Ascending aorta (tissue), 2 donors: ENCODE measurements at places on chromosomes 2 and 18. TPM values are rescaled to one million over a fixed set of nuclear protein-coding genes. Genes with fewer than 3 reads are reported as not detected.

GRCh38 chr2:151422917-151423439 is 13.3 kb downstream of the RIF1 start:
- DNase-seq, result no peak
- no peaks in the 10 kb centered on the region for H3K27me3 ChIP-seq
- H3K36me3 ChIP-seq, result peaks cover 52% of the 10 kb centered on the region
- H3K4me3 ChIP-seq, result no peak overlapping the region
- no peak overlapping the region for H3K27ac ChIP-seq

GRCh38 chr2:127066942-127067341 is 40.0 kb downstream of the BIN1 start:
- peaks cover 16% of the 10 kb centered on the region for H3K4me1 ChIP-seq
- no peaks in the 10 kb centered on the region for H3K27me3 ChIP-seq
- peak; percentile 83 for DNase-seq
- no peak overlapping the region for H3K4me3 ChIP-seq
- peak overlapping the region; percentile 58 for H3K27ac ChIP-seq

DNA sequence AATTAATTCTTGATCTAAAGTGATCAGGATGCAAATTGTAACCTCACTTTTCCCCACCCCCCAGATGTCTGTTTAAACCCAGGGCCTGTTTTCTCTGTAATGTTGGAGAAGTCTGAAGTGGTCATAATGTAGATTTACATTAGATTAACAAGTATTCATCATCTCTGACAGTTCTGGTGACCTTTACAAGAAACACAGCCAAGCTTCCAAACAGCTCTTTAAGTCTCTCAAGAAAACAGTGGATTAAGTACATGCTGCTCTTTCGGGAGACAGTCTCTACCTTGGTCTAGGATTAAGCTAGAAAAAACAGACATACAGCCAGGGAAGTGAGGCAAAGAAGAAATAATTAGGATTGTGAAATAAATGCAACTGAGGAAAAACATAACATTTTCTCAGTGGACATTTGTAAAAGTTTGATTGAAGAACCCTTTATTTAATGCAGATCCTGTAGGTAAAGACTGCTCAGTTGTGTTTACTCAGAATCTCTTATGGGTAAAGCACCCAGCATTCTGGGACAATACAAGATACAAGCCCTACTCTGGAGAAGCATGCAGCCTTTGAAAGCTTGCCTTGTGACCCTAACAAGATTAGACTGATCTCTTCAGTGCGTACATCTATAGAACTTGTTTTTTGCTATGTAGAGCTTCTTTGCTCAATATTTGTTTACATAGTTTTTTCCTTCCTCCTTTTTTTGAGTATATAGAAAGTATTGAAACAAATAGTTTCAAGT is 203.9 kb downstream of the PHLPP1 start:
- no peak overlapping the region for H3K4me3 ChIP-seq
- no peaks in the 10 kb centered on the region for H3K27me3 ChIP-seq
- H3K27ac ChIP-seq, result no peak overlapping the region

- no peaks in the 10 kb centered on the region for H3K36me3 ChIP-seq
- H3K27me3 ChIP-seq, result no peaks in the 10 kb centered on the region
- DNase-seq, result no peak
- H3K4me3 ChIP-seq, result no peak overlapping the region
These were observed 11.7 kb downstream of the ARHGAP28 start for GRCh38 chr18:6741232-6741663.

DNA sequence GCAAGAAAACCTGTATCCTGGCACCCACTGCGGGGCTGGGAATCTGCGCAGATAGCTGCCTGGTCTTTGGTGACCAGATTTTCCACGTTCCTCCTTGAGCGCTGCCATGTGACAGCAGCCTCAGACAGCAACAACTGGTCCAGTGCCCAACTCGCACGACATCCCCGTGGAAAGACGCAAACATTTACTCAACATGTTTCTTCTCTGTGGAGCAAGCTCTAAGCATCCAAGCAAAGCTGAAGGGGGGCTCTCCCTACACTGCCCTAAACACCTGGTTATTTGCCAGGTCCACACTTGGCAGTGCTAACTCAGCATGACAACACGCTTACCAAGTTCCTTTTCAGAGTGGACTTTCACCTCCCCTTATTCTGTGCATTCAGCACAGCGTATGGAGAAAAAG is 11.3 kb downstream of the ZNF516 start:
- no peak for DNase-seq
- no peak overlapping the region for H3K4me3 ChIP-seq
- H3K36me3 ChIP-seq, result no peaks in the 10 kb centered on the region
- H3K27ac ChIP-seq, result no peak overlapping the region
- no peaks in the 10 kb centered on the region for H3K27me3 ChIP-seq

- H3K27ac ChIP-seq, result no peak overlapping the region
- no peaks in the 10 kb centered on the region for H3K4me1 ChIP-seq
- no peaks in the 10 kb centered on the region for H3K36me3 ChIP-seq
- no peak overlapping the region for H3K4me3 ChIP-seq
- H3K27me3 ChIP-seq, result no peaks in the 10 kb centered on the region
- no peak for DNase-seq
These were observed 186.8 kb downstream of the FIGN start for GRCh38 chr2:163548970-163549369.

- DNase-seq, result no peak
- H3K4me1 ChIP-seq, result no peaks in the 10 kb centered on the region
- H3K27me3 ChIP-seq, result no peaks in the 10 kb centered on the region
- no peak overlapping the region for H3K4me3 ChIP-seq
- H3K36me3 ChIP-seq, result peaks cover 37% of the 10 kb centered on the region
These were observed 35.1 kb downstream of the CYBRD1 start for GRCh38 chr2:171557363-171557762.

GRCh38 chr2:217664761-217665160 is 338.0 kb downstream of the TNS1 start:
- DNase-seq, result no peak
- H3K4me1 ChIP-seq, result peaks cover 74% of the 10 kb centered on the region
- no peak overlapping the region for H3K4me3 ChIP-seq
- H3K27ac ChIP-seq, result peak overlapping the region; percentile 78

- H3K27ac ChIP-seq, result no peak overlapping the region
- H3K27me3 ChIP-seq, result no peaks in the 10 kb centered on the region
- H3K4me3 ChIP-seq, result no peak overlapping the region
- H3K36me3 ChIP-seq, result no peaks in the 10 kb centered on the region
- no peak for DNase-seq
These were observed 256.2 kb downstream of the SATB2 start for GRCh38 chr2:199201539-199201938.

DNA sequence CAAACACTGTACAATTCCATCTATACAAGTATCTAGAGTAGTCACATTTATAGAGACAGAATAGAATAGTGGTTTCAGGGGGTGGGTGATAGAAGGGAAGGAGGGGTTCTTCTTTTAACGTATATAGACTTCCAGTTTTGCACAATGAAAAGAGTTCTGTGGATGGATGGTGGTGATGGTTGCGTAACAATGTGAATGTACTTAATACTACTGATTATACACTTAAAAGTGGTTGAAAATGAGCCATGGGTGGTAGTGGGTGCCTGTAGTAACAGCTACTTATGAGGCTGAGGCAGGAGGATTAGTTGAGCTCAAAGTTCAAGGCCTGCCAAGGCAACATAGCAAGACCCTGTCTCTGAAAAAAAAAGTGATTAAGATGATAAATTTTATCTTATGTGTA is 85.8 kb downstream of the SETBP1 start:
- H3K27me3 ChIP-seq, result no peaks in the 10 kb centered on the region
- H3K27ac ChIP-seq, result no peak overlapping the region
- H3K4me1 ChIP-seq, result peaks cover 6% of the 10 kb centered on the region
- no peaks in the 10 kb centered on the region for H3K36me3 ChIP-seq

GRCh38 chr2:173555833-173556232 is 201.2 kb downstream of the CDCA7 start:
- no peak overlapping the region for H3K4me3 ChIP-seq
- no peaks in the 10 kb centered on the region for H3K36me3 ChIP-seq
- H3K4me1 ChIP-seq, result no peaks in the 10 kb centered on the region

DNA sequence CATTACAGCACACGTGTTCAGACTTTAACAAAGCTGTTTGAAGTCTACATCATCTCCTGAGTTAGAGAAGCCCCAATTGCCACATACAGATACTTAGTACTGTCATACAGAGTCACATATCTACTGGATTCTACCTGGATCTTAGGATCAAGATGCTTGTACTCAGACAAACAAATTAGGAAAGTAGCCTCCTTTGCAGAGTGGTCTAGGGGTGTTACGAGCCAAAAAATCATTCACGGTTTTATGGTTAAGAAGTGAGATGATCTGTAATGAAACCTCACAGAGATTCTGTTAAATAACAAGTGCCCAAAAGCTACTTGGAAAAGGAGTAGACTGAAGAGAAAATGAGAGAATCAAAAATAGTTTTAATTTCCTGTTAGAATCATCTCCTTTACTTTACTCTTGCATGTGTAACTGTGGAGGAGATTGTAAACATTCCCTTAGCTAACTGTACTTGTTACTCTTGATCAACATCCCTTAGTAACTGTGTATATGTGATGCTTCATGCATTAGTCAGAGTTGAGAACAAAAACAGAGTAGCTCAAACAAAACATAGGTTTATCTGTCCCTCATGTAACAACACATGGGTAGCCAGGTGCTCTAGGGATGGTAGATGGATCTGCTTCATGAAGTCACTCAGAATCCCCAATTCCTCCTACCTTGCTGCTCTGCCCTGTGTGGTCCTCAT is 16.4 kb upstream of the IL1RL1 start:
- no peak overlapping the region for H3K27ac ChIP-seq
- no peak for DNase-seq
- no peaks in the 10 kb centered on the region for H3K36me3 ChIP-seq
- no peaks in the 10 kb centered on the region for H3K4me1 ChIP-seq

DNA sequence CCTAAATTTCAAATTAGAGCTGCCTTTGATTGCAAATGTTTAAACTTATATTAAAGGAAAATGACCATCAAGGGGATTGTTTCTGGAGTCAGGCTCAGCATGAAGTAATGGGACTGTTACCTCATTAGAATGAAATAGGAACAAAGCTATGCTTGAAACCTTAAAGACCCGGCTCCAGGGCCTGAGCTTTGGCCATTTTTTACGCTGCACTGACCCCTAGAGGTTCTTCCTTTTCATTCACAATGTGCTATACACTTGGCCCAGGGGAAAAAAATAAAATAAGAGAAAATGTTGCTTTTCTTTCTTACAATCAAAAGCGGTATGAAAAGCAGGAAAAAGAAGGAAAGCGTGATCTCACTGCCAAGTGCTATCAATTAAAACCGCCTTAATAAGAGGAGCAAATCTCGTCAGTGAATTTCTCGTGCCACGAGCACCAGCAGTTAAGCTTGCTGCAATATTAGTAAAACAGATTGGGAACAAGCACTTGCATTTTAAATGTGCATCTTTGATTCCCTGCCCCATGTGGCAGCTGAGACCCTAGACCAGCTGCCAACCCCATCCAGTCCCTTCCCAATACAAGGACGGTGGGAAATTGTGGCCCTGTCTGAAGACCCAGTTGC is 96.6 kb downstream of the MBD2 start:
- H3K27me3 ChIP-seq, result no peaks in the 10 kb centered on the region
- no peak for DNase-seq
- H3K36me3 ChIP-seq, result no peaks in the 10 kb centered on the region
- H3K4me3 ChIP-seq, result no peak overlapping the region

GRCh38 chr2:222024932-222025880 is 273.6 kb downstream of the PAX3 start:
- DNase-seq, result no peak
- no peak overlapping the region for H3K4me3 ChIP-seq
- no peaks in the 10 kb centered on the region for H3K36me3 ChIP-seq
- H3K4me1 ChIP-seq, result no peaks in the 10 kb centered on the region
- no peak overlapping the region for H3K27ac ChIP-seq

Gene ASAP2
- total RNA-seq, result 56.9 TPM

Gene PROKR1
- not detected for total RNA-seq

Gene ZSWIM2
- total RNA-seq, result not detected

Gene MC2R
- not detected for total RNA-seq

Gene CAPN14
- not detected for total RNA-seq

Gene TUBA4B
- total RNA-seq, result not detected

Gene TCF7L1
- 10.3 TPM for total RNA-seq
